HepG2 (cell line): ENCODE measurements at places on chromosomes 4 and X. TPM values are rescaled to one million over a fixed set of nuclear protein-coding genes. Genes with fewer than 3 reads are reported as not detected.

Gene CLCN4
- total RNA-seq, result 2.5 and 2.6 TPM in 2 replicates

Gene ATP8A1
- 4.8 and 6.2 TPM in 2 replicates for total RNA-seq

Gene ZAR1
- not detected in 2 replicates for total RNA-seq

Gene RASL11B
- total RNA-seq, result 0.07 TPM in 1 of 2 replicates, not detected in the other

Gene TMPRSS11E
- not detected in 2 replicates for total RNA-seq

Gene CPXCR1
- total RNA-seq, result not detected in 2 replicates

- H3K27me3 ChIP-seq, result no peaks in the 10 kb centered on the region
- no peak overlapping the region for H3K27ac ChIP-seq
- peak; percentile 13 for DNase-seq
- H3K4me3 ChIP-seq, result no peak overlapping the region
- H3K4me1 ChIP-seq, result no peaks in the 10 kb centered on the region
These were observed 51.2 kb downstream of the GC start for GRCh38 chr4:71732706-71733105.

DNA sequence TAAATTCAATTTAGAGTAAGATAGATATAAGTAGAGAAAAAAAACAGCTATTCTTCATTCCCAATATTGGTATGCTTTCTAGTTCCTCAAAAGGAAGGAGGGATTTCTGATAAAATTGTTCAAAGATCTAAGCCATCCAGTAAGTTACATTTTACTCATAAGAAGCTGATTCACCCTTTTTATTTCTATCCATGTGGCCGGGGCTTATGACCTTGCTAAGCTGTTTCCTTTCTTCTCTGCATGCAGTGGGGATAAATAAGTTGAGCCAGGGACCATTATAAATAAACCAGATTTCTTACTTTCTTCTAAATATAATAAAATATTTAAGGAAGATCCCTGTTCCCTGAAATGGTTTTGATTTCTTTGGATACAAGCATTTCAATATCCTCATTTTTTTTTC, 502.3 kb downstream of the PDHA2 start:
- H3K4me3 ChIP-seq, result no peak overlapping the region
- H3K4me1 ChIP-seq, result no peaks in the 10 kb centered on the region
- H3K27me3 ChIP-seq, result no peaks in the 10 kb centered on the region
- no peak overlapping the region for H3K27ac ChIP-seq
- H3K36me3 ChIP-seq, result no peaks in the 10 kb centered on the region
- no peak for DNase-seq

- DNase-seq, result peak; percentile 48
- no peaks in the 10 kb centered on the region for H3K4me1 ChIP-seq
- H3K36me3 ChIP-seq, result no peaks in the 10 kb centered on the region
- no peak overlapping the region for H3K4me3 ChIP-seq
These were observed 441.7 kb upstream of the RASGEF1B start for GRCh38 chr4:81913427-81913879.

DNA sequence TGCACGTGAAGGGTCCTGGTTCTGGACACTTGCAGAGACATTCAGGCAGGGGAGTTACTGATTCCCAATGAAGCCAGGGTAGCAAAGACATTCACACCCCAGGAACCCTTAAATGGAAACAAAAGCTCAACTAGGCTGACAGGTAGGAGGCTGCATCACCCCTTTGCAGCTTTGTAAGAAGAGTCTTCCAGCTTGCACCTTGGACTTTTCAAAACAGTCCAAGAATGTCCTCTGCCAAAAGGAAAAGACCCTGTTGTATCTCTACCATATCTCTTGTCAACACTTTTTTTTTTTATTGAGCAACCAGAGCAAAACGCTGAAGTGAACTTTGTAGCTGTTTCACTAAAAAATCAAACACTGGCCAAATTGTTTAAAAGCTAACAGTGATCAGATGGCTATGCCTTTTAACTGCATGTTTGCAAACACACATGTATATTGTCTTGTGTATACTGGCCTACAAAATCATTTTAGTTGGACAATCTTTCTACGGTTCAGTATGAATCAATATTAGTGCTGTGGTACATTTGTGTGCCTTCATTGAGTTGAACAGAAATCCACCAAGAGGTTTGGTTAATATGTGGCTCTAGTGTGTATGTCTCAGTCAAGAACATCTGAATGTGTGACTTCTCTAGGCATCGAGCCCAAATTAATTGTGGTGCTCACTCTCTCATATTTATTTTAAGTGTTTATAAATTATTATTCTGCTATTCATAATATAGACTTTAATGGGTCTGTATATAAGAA, 18.5 kb upstream of the WWC2 start:
- H3K27ac ChIP-seq, result peak overlapping the region; percentile 96
- H3K27me3 ChIP-seq, result no peaks in the 10 kb centered on the region

- H3K27me3 ChIP-seq, result no peaks in the 10 kb centered on the region
- no peaks in the 10 kb centered on the region for H3K36me3 ChIP-seq
- H3K27ac ChIP-seq, result no peak overlapping the region
- peak; percentile 1 for DNase-seq
These were observed 35.7 kb upstream of the GABRQ start for GRCh38 chrX:152601848-152602616.

DNA sequence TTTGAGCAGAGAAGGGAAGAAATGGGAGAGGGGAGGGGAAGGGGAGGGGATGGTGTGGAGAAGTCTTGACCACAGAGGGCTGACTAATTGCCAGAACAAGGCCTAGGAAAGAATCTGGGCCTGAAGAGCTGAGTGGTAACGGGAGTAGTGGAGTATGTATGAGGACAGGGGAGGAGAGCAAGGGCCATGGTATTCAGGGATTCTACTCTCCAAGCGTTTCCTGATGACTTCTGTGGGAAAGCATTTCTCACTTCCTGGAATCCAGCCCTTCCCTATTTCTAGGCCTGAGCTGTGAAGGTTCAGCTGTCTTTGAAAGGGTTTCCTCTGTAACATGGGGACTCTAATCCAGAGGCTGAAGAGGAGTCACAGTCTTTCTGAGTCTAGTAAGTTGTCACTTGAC, 19.7 kb upstream of the SOX3 start:
- no peaks in the 10 kb centered on the region for H3K27me3 ChIP-seq
- no peak overlapping the region for H3K4me3 ChIP-seq
- H3K4me1 ChIP-seq, result no peaks in the 10 kb centered on the region
- no peak for DNase-seq
- H3K27ac ChIP-seq, result no peak overlapping the region
- H3K36me3 ChIP-seq, result no peaks in the 10 kb centered on the region

GRCh38 chrX:15525664-15526416, 25.2 kb downstream of the BMX start:
- DNase-seq, result no peak
- no peak overlapping the region for H3K27ac ChIP-seq
- no peak overlapping the region for H3K4me3 ChIP-seq

DNA sequence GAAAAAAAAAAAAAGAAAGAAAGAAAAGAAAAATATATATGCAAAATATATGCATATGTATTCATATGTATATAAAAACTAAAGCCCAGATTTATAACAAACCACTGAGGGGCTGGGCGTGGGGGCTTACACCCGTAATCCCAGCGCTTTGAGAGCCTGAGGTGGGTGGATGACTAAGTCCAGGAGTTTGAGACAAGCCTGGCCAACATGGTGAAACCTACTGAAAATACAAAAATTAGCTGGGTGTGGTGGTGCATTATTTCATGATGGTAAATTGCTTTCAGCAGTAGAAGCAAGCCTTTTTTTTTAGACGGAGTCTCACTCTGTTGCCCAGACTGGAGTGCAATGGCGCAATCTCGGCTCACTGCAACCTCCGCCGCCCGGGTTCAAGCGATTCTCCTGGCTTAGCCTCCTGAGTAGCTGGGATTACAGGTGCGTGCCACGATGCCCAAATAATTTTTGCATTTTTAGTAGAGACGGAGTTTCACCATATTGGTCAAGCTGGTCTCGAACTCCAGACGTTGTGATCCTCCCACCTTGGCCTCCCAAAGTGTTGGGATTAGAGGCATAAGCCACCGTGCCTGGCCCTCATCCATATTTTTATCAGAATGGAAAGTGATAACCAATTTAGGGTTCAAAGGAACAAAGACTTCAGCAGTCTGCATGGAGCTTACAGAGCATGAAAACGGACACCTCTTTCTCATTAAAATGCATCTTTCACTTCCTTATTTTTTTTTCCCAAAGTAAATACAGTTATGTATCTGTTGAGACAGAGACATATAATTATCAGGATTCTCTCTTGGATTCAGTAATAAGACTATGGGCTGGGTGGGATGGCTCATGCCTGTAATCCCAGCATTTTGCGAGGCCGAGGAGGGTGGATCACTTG, 27.7 kb upstream of the MOB1B start:
- H3K4me3 ChIP-seq, result no peak overlapping the region
- no peaks in the 10 kb centered on the region for H3K27me3 ChIP-seq
- no peak for DNase-seq
- no peak overlapping the region for H3K27ac ChIP-seq

- no peaks in the 10 kb centered on the region for H3K27me3 ChIP-seq
- H3K4me1 ChIP-seq, result no peaks in the 10 kb centered on the region
- H3K27ac ChIP-seq, result no peak overlapping the region
- H3K4me3 ChIP-seq, result no peak overlapping the region
- DNase-seq, result no peak
These were observed 13.5 kb downstream of the STIM2 start for GRCh38 chr4:26874110-26874509.

DNA sequence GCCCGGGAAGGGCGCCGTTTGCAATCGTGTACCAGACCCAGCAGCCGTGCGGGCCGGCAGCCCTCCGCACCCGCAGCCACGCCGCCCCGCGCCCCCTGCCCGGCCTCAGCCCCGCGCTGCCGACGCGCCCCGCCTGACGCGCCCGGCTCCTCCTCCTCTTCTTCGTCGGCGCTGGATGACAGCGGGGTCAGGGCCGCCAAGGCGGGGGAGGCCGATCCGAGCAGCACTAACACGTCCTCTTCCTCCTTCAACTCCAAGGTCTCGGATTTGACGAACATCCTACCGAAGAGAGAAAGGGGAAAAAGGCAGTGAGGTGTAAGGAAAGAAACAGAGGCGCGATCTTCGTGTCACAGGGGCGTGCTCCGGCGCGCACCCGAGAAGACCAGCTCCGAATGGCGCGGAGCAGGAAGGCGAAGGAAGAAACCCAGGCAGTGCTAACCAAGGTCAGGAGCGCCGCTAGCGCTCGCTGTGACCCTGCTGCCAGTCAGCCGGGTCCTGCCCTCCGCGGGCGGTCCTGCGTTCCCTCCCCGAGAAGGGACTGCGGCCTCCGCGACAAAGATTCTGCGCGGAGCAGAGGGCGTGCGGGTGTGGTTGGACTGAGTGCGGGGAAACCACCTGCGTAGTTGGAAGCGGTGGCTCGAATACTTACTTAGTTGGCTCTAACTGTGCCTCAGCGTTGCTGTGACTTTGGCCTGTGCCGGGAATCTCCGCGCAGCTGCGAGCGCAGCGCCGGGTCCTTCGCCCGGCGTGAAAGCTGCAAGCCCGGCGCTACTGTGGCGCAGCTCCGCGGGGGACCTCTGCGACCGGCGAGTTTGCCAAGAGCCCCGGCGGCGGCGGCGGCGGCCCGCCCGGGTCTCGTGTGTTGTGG, 548 bp downstream of the NEUROG2 start:
- DNase-seq, result no peak
- no peak overlapping the region for H3K27ac ChIP-seq
- H3K4me3 ChIP-seq, result peak overlapping the region; percentile 70
- H3K27me3 ChIP-seq, result peaks cover 6% of the 10 kb centered on the region; the same call in 1 of the 2 replicates

DNA sequence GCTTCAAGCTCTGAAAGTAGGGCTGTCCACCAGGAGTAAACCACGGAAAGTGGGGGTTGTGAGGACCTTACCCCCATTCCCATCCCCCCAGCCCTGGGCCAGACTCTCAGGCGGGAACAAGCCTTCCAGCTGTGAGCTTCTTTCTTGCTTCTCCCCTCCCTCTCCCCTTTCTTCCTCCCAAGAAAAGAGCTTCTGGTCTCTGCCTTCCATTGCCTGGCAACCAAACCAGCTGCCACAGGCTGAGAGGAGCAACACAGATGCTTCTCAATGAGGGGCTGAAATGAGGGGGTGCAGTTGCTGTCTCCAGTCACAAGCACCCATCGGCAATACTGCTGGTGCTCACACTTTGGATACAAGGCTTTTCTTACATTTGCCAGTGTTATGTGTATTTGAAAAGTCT, 72.5 kb downstream of the SLC16A2 start:
- H3K27ac ChIP-seq, result no peak overlapping the region
- H3K27me3 ChIP-seq, result no peaks in the 10 kb centered on the region
- DNase-seq, result no peak
- no peak overlapping the region for H3K4me3 ChIP-seq
- no peaks in the 10 kb centered on the region for H3K36me3 ChIP-seq
- no peaks in the 10 kb centered on the region for H3K4me1 ChIP-seq

DNA sequence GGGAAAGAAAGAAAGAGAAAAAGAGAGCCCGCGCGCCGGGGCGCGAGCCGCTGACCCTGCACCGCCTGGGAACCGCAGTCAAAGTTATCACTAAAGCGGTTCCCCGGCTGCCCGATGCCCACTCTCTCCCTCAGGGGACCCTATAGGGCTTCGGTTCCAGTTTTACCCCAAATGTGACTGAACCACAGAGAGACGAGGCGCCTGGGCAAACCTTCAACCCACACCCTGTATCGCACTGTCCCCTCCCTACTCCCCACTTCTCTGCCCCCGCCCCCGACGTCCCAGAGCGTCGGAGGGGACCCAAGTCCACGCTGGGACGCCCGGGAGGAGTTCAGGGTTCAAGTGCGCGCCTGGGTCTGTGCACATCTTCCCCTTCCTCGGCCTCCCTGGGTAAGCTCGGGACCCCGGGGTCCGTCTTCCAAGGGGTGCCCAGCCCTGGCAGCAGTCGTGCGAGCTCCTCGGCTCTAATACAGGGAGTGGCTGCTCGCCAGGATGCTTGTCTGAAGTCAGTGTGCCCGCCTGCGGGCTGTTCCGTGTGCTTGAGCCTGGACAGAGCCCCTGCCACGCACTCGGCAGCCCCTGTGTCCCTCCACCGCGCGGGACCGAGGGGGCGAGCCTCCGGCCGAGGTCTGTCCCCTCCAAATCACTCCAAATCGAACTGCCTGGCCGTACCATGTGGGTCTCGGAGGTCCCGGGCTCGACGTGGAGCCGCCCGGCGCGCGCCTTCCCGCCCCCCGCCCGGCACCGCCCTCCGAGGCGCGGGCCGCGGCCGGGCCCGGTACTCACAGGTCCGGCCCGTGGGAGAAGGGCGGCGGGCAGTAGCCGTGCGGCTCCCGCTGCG, 960 bp downstream of the TRPC3 start:
- H3K27ac ChIP-seq, result no peak overlapping the region
- H3K4me1 ChIP-seq, result peaks cover 14% of the 10 kb centered on the region
- H3K4me3 ChIP-seq, result peak overlapping the region; percentile 40
- H3K27me3 ChIP-seq, result peaks cover 7% of the 10 kb centered on the region

GRCh38 chr4:148007792-148008191, 275.9 kb downstream of the ARHGAP10 start:
- no peak for DNase-seq
- H3K4me1 ChIP-seq, result no peaks in the 10 kb centered on the region
- H3K4me3 ChIP-seq, result no peak overlapping the region
- no peaks in the 10 kb centered on the region for H3K36me3 ChIP-seq
- no peaks in the 10 kb centered on the region for H3K27me3 ChIP-seq
- no peak overlapping the region for H3K27ac ChIP-seq

DNA sequence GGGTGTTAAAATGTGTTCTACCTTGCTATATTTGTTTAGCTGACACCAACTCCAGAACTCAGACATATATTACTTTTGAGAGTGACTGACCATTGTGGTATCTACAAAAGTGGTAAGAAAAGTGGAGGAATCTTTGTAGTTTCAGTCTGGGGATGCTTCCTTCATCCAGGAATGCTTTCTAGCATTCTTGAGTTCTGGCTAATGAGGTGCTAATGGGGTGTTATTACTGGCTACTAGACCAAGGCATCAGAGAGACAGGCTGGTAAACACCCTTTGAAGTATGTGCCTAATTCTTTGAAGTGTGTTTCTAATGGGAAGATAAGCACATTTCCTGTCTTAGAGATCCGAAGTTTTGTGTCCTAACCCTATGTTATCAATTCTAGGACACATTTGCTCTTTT, 310.4 kb downstream of the SPRY1 start:
- no peak for DNase-seq
- H3K27ac ChIP-seq, result no peak overlapping the region
- H3K4me1 ChIP-seq, result no peaks in the 10 kb centered on the region
- no peak overlapping the region for H3K4me3 ChIP-seq
- H3K27me3 ChIP-seq, result no peaks in the 10 kb centered on the region
